Natural killer cell treated with Interleukin-12 subunit alpha and Interleukin-12 subunit beta and Interleukin-15 and Interleukin-18, amount 100 ng/mL, for 72 hours (primary cell): ENCODE measurements at places on chromosomes 5 and 9.

DNA sequence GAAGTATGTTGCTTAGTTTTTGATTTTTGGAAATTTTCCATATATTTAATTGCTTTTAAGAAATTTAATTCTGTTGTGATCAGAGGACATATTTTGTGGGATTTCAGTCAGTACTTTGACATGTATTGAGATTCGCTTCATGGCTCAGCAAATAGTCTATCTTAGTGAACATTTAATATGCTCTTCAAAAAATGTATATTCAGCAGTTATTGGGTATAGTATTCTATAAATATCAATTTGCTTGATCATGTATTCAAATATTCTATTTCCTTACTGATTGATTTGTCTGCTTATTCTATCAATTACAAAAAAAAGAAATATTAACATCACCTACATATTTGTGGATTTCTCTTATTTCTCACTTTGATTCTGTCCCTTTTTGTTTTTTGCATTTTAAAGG lies 79.5 kb upstream of the HAND1 start:
- no peak for DNase-seq

DNA sequence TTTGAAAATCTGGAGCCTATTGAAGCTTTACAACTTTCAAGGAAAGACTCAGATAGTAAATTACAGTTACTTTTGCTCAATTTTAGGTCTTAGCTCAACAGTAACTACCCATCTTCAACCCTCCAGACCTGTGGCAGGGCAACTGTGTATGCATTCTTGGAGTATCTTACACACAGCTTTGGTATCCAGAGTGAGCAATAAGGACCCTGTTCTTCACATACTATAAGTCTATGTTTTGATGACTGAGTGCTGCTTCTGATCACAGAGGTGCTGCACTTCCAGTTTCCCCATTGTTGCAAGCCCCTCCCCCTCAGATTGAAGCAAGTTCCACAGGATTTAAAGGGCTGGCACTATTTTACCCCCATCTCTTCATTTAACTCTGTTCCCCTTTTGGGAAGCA lies 737.4 kb upstream of the GRAMD2B start:
- no peak for DNase-seq

- DNase-seq: no peak
These were observed 216.5 kb upstream of the NR4A3 start for GRCh38 chr9:99605016-99605743.

- no peak for DNase-seq
These were observed 531.6 kb upstream of the CLINT1 start for GRCh38 chr5:158390577-158390976.

DNA sequence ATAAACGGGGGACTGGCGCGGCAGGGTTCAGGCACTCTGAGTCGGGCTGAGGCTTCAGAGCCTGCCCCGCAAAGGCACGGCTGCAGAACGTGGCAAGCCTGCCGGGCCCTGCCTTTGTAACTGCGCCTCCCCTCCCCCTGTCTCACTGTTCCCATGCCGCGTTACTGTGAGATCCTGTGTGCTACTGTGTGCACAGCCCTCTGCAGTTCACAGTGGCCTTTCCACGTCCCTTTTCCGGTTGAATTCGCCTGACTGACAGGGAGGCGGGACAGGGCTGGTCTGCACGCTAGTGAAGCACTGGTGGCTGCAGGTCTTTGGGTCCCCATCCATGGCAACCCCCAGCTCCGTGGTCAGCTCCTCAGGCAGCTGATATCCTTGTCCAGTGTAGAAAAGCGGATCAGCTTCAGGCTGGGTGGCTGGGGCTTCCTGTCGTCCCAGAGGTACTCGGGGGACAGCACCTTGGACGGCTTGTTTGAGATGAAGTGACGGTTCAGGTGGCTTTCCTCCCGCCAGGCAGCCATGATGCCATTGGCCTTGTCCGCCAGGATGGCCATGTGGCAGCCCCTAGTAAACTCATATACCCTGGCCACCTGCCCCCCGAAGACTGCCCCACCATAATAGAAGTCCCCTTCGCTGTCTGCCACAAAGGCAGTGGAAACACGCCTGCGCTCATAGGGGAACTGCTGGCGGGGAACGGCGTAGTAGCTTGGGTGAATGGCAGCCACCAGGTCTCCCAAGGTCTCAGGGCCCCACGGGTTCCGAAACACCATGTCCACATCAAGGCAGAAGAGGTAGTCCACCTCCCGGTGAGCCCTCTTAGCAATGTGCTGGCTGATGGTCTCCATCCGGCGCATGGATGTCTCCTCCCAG lies 10.3 kb downstream of the GBGT1 start:
- no peak for DNase-seq

GRCh38 chr5:62457071-62457470 lies 44.5 kb downstream of the IPO11 start:
- no peak for DNase-seq

- DNase-seq: no peak
These were observed 27.2 kb downstream of the NR3C1 start for GRCh38 chr5:143376195-143376779.

GRCh38 chr9:120580051-120580896 lies at the start of gene CDK5RAP2:
CDK5RAP2 (minus strand) TSS chr9:120580167; CDS start chr9:120579978, 189 bp downstream.
- DNase-seq: peak; percentile 94

DNA sequence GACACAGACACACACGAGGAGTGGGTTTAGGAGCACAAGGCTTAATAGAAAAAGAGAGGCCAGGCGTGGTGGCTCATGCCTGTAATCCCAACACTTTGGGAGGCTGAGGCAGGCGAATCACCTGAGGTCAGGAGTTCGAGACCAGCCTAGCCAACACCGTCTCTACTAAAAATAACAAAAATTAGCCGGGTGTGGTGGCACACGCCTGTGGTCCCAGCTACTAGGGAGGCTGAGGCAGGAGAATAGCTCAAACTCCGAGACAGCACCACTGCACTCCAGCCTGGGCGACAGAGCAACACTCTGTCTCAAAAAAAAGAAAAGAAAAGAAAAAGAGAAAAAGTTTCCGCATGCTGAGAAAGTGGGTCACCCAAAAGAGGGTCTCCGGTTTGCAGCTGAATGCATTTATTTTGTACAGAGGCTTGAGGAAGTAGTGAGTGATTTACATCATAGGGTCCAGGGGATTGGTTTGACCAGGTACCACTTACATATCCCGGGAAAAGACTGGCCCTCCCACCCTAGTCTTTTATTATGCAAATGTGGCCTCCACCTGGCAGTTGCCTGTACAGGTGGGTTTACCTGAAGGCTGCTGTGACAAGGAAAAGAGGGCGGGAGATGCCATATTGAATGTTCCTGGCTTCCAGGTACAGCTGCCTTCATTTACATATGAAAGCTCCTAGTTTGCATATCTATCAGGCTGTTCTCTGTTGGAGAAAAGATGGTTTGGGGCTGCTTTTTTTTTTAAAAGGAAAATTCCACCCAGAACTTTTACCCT lies 366.2 kb upstream of the GRAMD2B start:
- no peak for DNase-seq

DNA sequence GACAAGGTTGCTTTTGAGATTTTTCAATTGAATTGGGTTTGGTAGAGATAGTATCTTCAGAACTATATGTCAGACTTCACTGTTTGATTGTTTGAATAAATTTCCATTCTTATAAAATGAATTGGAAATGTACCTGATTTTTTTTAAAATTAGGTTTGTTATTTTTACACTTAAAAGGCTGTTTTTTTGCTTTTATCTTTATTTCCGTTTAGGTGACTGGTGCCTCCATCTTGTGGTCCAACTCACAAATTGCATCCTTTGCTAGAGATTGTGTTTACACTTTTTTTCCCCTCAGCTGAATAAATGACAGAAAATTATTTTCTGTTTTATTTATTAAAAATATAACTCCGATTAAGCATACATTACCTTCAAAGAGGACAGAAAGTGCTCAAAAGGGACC lies 15.6 kb downstream of the NDUFAF2 start:
- no peak for DNase-seq

DNA sequence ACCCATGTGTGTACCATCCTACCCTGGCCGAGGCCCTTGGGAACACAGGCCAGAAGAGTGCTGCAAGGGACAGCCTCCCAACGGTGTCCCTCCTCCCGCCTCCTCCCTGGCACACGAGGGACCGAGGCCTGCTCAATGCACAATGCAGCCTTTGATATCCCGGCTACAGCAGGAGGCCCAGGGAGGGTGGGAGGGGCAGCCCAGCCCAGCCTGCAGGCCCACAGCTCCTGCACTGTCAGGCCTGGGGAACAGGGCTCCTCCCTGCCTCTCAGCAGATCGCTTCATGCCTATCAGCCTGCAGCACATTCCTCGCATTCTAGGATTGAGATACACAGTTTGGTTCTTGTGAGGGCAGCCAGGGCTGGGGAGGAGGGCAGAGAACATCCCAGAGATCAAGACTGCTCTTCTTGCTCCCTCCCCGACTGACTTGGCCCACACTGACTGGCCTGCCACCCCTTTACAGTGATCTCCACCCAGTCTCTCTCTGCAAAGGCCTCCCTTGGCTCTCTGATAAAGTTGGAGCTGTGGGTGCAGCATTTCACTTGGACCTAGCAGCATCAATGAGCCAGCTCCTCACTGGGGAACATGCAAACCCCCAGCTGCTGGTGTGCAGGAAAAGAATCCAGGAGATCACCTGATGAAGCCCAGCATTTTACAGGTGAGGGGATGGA lies at the start of gene SH3TC2:
Gene SH3TC2, minus strand, starts transcription at position 46 of the 671 bp plus-strand sequence. Its CDS starts 40 bp downstream, at position 6.
- no peak for DNase-seq

- no peak for DNase-seq
These were observed 69.6 kb upstream of the ATP10B start for GRCh38 chr5:160921423-160922285.

DNA sequence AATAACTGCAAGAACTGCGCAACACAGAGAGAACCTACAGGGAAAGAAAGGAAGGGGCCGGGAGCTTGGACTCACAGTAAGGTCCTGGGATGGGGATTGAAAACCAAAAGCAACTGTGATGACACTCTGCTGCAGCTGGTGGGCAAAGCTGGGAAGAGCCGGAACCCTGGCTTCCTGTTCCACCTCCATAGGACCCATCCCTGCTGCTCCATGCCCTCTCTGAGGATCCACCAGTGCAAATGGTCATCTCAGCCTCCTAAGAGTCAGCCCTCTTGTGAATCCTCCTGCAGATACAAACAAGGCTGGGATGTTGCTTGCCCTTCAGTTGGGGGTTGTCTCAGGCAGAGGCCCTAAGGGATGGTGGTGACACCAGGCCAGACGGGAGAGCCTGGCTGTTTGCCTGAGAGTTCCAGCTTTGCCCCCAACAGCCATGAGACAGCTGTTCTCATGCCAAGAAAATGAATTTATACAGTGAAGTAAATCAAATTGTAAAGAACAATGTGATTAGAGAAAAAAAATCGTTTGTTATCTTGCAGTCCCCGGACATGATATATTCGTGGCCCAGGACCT lies 90.8 kb downstream of the TENT4A start:
- no peak for DNase-seq

DNA sequence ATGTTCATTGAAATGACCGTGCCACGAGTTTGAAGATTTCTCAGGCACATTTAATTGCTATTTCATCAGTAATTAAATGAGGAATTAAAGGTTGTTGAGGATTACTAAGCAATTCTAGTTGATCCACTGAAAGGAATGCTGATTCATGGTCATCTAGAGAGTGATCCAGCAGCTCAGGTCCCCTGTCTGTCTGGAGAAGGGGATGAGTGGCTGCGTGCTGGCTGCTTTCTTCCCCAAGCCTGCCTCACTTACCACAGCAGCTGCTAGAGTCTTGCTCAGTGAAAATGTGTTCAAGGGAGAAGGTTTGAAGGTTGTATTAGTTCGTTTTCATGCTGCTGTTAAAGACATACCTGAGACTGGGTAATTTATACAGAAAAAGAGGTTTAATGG lies 7.8 kb upstream of the TGFBI start:
- DNase-seq: no peak

GRCh38 chr5:1118231-1118698 lies 6.4 kb upstream of the SLC12A7 start:
- DNase-seq: no peak

DNA sequence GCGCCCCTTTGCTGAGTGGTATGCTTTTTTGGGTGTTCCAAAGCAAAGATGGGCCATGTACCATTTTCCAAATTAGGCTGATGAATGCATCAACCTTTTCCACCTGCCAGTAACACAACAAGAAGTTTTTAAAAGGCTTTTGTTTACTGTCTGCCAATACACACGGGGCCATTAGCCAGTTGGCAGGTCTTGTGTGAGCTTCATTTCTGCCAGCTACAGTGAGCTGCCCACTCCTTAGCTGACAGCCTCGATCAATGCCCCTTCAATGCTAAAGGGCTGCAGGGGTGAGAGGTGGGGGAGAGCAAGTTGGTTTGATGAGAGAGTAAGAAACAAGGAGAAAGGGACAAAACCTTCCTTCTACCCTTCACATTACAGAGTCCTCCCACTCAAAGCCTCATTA lies 128.7 kb downstream of the C5orf15 start:
- DNase-seq: no peak

DNA sequence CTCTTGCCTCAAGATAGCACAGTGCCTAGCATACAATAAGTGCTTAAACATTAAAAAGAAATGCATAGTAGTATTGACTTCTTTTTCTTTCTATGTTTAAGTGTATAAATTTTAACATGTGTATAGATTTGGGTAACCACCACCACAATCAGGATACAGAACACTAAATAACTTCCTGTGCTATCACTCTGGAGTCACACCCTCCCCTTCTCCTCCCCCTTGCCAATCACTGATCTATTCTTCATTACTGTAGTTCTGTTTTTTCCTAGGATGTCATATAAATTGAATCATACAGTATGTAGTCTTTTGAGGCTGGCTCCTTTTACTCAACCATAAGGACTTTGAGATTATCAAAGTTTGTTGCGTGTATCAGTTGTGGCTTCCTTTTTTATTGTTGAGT lies 68.5 kb downstream of the OSTF1 start:
- DNase-seq: no peak

- DNase-seq: no peak
These were observed 5.0 kb upstream of the PTPDC1 start for GRCh38 chr9:94079236-94079635.

GRCh38 chr5:168013546-168013945 lies 277.9 kb upstream of the WWC1 start:
- no peak for DNase-seq

DNA sequence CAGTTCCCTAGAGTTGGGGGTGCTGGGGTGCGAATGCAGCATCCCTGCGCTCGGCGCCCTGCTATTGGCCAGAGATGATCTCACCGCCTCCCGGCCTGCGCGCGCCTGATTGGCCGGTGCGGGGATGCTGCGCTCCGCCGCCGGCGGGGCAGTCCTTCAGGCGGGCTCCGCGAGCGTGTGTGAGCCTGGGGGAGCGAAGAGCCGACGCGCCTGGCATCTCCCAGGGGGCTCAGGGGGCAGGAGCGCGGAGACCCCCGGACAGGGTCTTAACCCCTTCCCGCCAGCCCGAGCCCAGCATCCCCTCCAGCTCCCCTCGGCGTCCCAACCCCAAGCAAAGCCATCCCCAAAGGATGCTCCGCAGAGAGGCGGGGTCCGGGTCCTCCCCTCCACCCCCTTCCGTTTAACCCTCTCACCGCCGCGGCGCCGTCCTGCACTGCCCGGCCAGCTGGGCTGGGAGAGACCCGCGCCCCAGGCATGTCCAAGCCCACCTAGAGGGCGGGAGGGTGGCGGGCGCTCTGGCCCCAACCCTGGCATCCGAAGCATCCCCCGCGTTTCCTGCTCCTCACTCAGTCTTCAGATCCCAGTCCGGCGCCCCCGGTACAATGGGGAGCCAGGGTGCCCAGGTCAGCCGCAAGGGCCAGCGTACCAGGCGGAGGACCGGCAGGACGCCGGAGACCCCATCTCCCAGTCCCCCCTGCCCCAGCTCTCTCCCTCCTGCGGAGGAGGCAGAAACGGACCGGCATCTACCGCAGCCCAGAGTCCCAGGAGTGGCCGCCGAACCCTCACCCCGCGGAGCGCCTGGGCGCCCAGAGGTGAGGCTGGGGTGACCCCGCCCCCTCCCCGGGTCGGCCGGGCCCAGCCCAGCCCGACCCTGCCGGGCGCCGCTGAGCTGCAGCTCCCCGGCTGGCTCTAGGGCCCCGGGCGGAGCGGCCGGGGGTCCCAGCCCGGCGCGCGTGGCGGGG lies 19.3 kb upstream of the TOR2A start:
- DNase-seq: no peak

- DNase-seq: no peak
These were observed 3.2 kb downstream of the TOR4A start for GRCh38 chr9:137280474-137281344.
